ENCODE measurements at places on chromosomes 3 and 15. TPM values are rescaled to one million over a fixed set of nuclear protein-coding genes. Genes with fewer than 3 reads are reported as not detected.

Gene ZNF80
- 0.31 TPM for polyA plus RNA-seq

Gene GOLGA8T
- not detected for polyA plus RNA-seq

Gene CPB1
- polyA plus RNA-seq: not detected

Gene CEMIP
- 2.6 TPM for polyA plus RNA-seq

Gene PLCB2
- polyA plus RNA-seq: not detected

Gene DGKG
- 73.5 TPM for polyA plus RNA-seq

Gene EIF1B
- polyA plus RNA-seq: 225 TPM

Gene LRTM1
- not detected for polyA plus RNA-seq

Gene SNX22
- 1.1 TPM for polyA plus RNA-seq

Gene HYAL1
- not detected for polyA plus RNA-seq

Gene VPS8
- polyA plus RNA-seq: 46.8 TPM

Gene GHSR
- not detected for polyA plus RNA-seq

Gene CRABP1
- polyA plus RNA-seq: not detected

Gene FAM107A
- polyA plus RNA-seq: 13.8 TPM

Gene COL6A5
- polyA plus RNA-seq: not detected

Gene GPR149
- polyA plus RNA-seq: not detected

Gene POPDC2
- not detected for polyA plus RNA-seq

Gene CCR2
- not detected for polyA plus RNA-seq

Gene FBN1
- 2.4 TPM for polyA plus RNA-seq

Gene MFGE8
- polyA plus RNA-seq: 2.0 TPM

Gene SAMMSON
- not detected for polyA plus RNA-seq

Gene PATL2
- not detected for polyA plus RNA-seq

Gene CGNL1
- polyA plus RNA-seq: 5.9 TPM

Gene SYNPR
- polyA plus RNA-seq: 8.6 TPM

Gene GOLGA8S
- 0.19 TPM for polyA plus RNA-seq

Gene C15orf62
- not detected for polyA plus RNA-seq

Gene CCRL2
- not detected for polyA plus RNA-seq

Gene BTD
- polyA plus RNA-seq: 14.0 TPM

Gene PRICKLE2
- 29.2 TPM for polyA plus RNA-seq

Gene RHCG
- 1.0 TPM for polyA plus RNA-seq

Gene GRAMD2A
- polyA plus RNA-seq: 0.29 TPM

Gene CLSTN2
- 5.5 TPM for polyA plus RNA-seq

Gene TJP1
- 15.6 TPM for polyA plus RNA-seq

Gene PTH1R
- 2.5 TPM for polyA plus RNA-seq

Gene P4HTM
- polyA plus RNA-seq: 105 TPM

Gene SEMA6D
- 25.1 TPM for polyA plus RNA-seq

Gene IL17RB
- polyA plus RNA-seq: 5.1 TPM

Gene TM2D3
- polyA plus RNA-seq: 266 TPM

Gene ROBO1
- polyA plus RNA-seq: 8.3 TPM

Gene FAM240A
- polyA plus RNA-seq: not detected

Gene PIERCE2
- polyA plus RNA-seq: 33.0 TPM

Gene KNG1
- polyA plus RNA-seq: not detected

Gene SMARCC1
- 3.2 TPM for polyA plus RNA-seq

Gene ESYT3
- polyA plus RNA-seq: 12.4 TPM

Gene WDR6
- 4.4 TPM for polyA plus RNA-seq

Gene SNTN
- 3.5 TPM for polyA plus RNA-seq

Gene TNIK
- polyA plus RNA-seq: 29.2 TPM

Gene SCG5
- 790 TPM for polyA plus RNA-seq

Gene CLDN11
- 0.55 TPM for polyA plus RNA-seq

Gene STRIT1
- not detected for polyA plus RNA-seq

Gene SCN11A
- 0.66 TPM for polyA plus RNA-seq

Gene PCOLCE2
- not detected for polyA plus RNA-seq

Gene RTP4
- not detected for polyA plus RNA-seq

Gene OCA2
- polyA plus RNA-seq: not detected

Gene SLC12A8
- 3.0 TPM for polyA plus RNA-seq

Gene CHRFAM7A
- not detected for polyA plus RNA-seq

Data from Purkinje cell (primary cell).